ENCODE measurements at places on chromosomes 4 and X.

- DNase-seq: no peak
Measured at GRCh38 chr4:8084712-8085490, 73.7 kb downstream of the ABLIM2 start.

DNA sequence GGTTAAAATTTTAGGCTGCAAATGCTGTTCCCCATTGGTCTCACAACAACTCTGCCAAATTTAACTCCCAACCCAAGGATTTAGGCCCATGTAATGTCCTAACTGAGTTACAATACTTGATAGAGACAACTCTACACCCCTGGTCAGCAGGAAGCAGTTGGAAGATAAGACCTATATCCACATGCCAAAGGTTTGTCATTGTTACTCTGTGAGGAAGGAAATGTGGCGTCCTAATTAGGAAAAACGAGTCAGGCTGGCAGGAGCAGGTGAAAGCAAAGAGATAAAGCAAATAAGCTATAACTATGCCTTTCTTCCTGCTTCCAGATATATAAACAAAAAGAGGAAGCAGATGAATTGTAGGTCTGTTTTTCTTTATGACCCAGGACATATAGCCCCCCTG, 69.1 kb downstream of the SPIN4 start:
- DNase-seq: no peak

- no peak for DNase-seq
Measured at GRCh38 chr4:83569987-83570386, 34.1 kb downstream of the GPAT3 start.

GRCh38 chrX:23062359-23062758, 62.6 kb downstream of the DDX53 start:
- no peak for DNase-seq

- DNase-seq: no peak
Measured at GRCh38 chr4:183563874-183564273, 59.0 kb downstream of the ING2 start.

- peak; percentile 31 for DNase-seq
Measured at GRCh38 chr4:38867478-38868058, at the start of gene FAM114A1. FAM114A1 (plus strand) TSS chr4:38867806; CDS start chr4:38878079, 10,273 bp downstream.

DNA sequence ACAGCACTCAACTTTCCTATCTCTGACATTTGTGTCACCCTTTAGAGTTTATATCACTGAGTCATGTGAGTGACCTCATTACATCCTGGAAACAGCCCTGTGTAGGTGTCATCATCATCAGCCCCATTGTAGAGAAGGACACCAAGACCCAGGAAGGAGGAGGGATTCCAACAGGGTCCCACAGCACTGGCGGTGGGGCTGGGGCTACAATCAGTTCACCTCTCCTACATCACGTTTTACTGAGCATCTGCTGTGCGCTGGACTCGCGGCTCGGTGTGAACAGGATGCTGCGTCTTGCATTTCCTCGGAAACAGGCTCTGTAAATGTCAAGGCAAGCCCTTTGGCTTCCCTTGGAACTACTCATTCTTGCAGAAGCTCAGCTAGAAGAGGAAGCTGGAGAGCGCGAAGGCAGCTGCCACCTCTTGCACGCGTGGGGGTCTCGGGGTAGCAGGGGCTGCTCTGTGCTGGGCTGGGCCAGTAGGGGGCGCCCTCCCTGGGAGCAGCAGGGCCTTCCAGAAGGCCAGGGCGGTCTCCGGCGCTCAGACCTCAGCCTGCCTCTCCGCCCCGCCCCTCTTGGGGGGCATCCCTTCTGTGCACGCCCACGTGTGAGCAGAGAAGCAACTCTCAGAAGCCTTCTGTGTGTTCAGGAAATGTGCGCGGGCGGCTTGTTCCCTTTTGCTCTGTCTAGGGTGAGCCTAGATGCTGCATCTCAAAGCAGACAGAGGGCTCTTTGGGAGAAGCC, 29.0 kb downstream of the REELD1 start:
- DNase-seq: peak; percentile 70

DNA sequence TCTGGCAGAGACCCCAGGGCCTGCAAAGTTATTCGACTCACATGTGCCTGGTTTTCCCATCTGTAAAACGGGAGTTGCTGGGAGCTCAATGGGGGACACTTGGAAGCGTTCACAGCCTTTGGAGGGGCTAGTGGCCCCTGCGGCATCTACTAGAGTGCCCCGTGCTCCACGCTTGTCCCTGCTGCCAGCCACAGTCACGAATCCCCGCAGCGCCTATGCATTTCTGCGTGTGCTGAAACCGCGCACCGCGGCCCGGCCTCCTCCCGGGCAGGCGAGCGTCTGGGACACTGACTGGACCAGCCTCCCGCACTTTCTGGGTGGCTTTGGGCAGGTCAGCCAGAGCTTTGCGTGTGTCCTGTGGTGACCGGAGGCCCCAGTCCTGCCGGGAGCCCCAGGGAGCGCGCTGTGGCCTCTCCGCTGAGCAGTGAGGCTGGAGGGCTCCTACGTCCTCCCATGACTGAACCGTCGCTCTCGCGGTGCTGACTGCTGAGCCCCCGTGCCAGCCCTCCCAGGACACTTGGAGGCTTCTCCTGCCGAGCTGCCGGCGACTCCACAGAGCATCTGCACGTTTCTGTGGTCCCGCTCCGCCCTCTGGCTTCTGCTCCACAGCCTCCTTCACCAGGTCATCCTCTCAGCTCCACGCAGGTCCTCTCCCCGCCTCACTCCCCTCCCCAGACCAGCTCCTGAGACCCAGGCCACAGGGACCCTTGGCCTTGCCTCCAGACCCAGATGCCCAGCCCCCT, 36.3 kb downstream of the PIGG start:
- no peak for DNase-seq

DNA sequence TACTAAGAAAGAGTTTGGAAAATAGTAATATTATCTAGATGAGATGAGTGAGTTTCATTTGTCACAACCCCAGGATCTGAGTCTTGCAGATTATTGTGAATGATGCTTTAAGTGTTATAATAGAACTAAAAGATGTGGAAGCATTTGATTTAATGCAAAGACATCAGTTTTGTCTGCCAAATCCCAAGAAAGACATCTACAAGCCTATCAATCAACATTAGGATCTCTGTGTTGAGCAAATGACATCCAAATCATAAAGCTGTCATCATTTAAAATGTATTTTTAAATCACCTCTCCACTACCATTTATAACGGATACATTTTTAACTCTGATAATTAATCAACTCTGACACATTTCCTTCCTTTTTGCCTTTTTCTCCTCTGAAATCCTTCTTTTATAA, 310.8 kb upstream of the SLIT2 start:
- DNase-seq: no peak

GRCh38 chrX:50158593-50158992, 42.2 kb downstream of the AKAP4 start:
- no peak for DNase-seq

- no peak for DNase-seq
Measured at GRCh38 chr4:64584981-64585557, 175.8 kb upstream of the TECRL start.

GRCh38 chr4:60463857-60464502, 736.1 kb upstream of the ADGRL3 start:
- no peak for DNase-seq

DNA sequence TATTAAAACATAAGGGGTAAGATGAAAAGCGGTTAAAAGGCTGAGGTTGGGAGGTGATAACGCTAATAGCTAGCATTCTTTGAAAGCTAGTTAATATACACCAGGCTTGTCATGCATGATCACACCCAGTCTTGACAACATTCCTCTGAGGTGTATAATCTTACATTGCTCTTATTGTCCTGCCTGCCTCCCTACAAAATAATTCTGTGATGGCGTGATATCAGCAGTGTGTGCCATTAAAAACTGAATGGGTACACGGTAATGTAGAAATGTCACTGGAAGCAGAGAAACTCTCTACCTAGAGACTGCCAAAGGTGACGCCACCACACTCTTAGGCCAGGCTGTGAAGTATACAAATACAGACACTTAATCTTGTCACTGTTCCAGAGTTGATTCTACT, 68.1 kb downstream of the DIAPH2 start:
- DNase-seq: no peak

DNA sequence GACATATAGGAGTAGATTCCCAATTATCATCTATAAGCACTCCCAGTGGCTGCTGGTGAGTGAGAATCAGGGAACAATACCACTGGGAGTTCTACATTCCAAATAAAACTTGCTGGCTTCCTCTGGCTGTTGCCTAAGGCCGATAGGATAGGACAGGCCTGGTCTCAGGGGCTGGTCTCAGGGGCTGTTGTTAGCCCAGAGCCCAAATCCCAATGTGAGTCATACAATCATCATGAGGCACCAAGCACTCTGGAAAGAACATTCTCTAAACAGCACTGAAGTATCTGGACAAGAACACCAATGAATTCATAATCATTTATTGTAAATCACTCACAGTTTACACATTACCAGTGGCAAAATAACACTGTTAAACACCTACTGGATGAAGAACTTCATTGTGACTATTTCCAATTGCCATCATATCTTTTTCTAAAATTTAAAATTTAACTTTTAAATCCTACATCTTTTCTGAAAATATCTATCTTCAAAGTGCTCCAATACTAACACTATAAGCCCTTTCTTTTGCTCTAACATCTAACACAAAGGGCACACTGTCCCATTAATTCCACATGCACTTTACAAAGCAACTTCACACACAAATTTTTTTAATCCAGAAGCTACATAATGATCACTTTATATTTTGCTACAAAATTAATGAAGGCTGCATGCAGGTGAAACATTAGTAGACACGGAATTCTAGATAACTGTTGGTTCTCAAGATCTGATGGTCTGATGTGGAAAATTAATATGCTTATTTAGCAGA, 67.6 kb upstream of the TMEM150C start:
- no peak for DNase-seq

DNA sequence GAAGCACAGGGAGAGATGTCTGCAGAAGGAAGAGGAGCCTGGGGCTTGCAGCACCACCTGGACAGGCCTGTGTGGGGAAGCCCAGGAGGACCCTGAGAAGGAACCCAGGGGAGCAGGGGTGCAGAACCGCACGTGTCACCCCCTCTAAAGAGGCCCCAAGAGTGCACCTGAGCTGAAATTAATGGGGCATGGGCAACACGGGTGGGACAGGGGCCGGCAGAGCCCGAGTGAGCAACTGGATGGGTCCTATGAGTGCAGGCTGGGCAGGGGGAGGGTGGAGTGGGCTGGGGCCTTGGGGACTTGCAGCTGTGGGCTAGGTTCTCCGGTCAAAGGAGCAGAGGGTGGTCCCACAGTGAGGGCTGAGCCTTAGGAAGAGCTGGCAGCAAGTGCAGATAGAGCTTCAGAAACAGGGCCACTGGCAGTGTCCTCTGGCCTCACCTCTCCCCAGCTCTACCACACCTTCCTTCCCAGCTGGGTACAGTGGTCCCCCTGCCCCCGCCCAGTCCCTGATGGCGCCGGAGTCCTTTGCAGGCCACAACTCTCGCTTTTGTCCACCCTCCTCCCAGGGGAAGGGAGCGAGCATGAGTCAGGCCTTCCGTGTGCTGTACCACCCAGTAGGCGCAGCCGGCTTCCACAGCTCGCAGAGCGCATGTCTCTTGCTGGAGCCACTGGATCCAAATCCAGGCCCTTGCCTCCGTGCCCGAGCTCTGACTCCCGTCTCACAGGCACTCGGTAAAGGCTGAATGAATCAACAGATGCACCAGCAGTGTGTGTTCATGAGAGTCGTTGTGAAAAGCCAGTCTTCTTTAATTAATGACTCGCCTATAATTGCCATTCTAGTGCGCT, 131.6 kb downstream of the HMX1 start:
- DNase-seq: no peak

DNA sequence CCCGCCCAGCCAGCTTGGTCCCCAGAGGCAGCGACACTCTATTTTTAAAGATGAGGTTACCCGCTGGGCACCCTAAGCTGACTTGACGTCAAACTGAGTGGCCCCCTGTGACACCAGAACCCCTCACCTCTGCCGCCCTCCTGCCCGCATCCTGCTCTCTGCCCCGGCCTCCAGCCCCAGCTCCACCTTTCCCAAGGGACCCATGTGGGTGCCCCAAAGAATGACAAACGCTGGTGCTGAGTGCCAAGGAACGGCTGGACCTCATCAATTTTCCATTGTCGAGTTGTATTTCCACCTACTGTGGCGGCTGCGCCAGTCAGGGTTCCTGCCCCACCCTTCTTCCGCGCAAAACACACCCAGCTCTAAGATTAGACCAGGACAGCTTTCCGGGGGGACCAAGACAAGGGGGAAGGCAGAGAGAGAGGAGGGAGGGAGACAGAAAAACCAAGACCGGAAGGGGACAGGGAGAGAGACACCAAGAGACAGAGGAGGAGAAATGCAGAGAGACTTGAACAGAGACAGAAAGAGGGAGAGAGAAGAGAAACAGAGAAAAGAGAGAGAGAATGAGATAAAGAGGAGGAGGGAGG, 2.0 kb downstream of the PRKX start:
- no peak for DNase-seq

DNA sequence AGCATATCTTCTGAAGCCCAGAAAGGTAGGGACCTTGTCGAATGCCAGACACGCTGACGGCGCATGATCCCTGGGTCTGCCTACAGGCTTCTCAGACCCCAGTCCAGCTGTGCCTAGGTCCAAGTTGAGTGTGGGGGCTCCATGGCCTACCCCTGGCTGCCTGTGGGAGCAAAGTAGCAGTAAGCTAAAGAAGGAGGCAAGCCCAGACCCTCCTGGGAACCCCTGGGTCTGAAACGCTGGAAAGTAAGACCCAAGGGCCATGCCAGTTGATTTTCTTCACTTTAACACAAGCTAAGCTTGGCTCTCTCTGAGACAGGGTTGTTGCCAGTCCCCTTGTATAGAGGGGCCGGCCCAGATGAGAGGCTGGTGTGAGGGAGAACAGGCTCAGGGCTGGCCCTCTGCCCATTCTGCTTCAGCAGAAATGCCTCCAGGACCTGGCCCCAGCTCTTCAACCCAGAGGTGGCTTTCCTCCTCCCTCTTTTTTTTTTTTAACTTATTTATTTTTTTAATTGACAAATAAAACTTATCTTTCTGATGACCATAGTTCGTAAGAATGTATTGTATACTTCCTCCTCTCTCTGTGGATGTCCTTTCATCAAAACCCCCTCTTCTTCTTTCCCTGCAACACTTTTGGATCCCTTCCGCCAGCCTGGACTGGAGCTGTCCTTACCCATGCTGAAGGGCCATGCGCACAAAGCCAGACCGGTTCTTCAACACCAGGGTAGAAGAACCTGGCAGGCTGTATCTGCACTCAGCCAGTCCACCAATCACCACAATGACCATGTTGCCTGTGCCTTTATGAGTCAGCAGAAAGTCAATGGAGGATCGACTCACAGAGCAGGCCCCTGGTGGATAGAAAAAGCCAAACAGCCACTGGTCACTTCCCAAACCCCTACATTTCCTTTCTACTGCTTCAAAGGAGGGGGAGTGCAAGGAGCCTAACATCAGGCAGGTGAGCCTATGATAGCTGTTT, 7.1 kb downstream of the AWAT2 start:
- DNase-seq: no peak

DNA sequence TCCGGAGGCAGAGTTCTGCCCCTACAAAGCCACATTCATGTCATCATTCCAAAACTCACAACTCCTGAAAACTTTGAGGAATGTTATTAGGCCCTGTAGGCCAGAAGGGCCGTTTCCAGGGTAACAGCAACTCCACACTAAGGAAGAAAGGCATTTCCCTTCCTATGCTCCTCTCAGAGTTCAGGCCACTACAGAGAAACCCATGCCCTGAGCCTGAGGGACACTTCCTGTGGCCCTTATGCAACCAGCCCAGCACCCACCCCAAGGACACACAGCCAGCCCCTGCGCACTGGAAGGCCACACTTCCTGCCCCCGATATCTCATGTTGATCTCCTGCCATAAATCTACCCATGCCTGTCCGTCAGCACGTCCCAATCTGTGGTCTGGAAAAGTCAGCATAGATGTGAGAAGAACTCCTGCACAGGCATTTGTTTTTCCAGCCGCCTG, 289.3 kb downstream of the BCOR start:
- DNase-seq: no peak

- no peak for DNase-seq
Measured at GRCh38 chrX:23228950-23229448, 105.7 kb upstream of the PTCHD1 start.
